Left lobe of liver (tissue), 2 donors: ENCODE measurements at places on chromosomes 5 and 9. TPM values are rescaled to one million over a fixed set of nuclear protein-coding genes. Genes with fewer than 3 reads are reported as not detected.

DNA sequence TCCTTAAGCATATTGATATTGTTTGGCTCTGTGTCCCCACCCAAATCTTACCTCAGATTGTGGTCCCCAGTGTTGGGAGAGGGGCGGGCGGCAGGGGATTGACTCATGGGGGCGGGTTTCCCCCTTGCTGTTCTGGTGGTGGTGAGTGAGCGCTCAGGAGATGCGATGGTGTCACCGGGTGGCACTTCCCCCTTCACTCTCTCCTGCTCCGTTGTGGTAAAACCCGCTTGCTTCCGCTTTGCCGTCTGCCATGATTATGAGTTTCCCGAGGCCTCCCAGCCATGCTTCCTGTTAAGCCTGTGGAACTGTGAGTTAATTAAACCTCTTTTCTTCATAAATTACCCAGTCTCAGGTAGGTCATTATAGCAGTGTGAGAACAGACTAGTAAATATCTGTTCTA lies 229.1 kb downstream of the IRX2 start:
- DNase-seq, result no peak

- no peak for DNase-seq
These were observed 28.8 kb downstream of the OR2K2 start for GRCh38 chr9:111301195-111301594.

GRCh38 chr5:45355189-45355992 lies 340.8 kb downstream of the HCN1 start:
- DNase-seq, result no peak

DNA sequence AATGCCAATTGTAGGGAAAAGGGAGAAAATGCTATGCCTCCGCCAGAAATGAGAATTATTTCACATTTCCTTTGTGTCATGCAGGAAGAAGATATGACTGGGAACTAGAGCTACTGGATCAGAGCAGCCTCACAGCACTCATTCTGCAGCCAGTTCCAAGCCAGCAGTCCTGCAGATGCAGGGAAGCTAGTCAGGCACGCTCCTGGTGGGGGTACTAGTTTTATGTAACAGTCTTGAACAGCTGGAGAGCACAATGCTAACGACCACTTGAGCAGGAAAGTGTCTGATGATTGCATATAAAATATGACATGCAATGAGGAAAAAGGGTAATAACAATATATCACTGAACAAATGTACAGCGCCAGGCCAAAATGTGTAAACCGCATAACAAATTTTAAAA lies 21.7 kb downstream of the CDH10 start:
- DNase-seq, result no peak

DNA sequence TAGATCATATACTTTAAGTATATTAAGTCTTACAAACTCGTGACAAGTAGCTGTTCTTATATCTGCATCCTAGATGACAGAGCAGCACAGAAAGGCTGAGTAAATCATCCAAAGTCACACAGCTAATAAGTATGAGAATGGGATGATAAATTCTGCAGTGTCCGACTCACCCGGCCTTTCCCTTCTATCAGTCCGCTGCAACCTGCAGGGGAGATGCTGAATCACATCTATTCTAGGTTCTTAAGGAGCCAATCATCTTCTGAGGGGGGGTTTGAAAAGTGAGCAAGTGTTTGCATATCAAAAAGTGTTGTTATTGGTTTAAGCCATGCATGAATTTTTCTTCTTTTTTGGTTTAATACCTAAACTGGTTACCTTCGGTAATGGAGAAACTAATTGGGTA lies 38.9 kb downstream of the ADAMTS16 start:
- DNase-seq, result no peak

- no peak for DNase-seq
These were observed 11.5 kb upstream of the CAAP1 start for GRCh38 chr9:26904070-26904469.

DNA sequence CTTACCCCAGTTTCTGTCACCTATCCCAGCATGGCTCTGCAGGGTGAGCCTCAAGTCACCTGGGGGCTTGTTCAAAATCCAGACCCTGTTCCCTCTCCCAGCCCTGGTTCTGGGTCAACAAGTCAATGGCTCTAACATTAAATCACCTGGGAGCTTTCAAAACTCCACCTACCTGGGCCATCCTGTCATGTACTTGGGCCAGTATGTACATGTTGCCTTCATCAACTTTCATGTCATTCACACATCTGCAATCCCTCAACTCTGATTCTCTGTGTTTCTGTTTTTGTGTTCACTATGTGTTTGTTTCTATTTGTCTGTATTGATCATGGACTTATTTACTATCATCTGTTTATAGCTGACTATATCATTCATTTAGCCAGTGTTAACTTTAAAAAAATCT lies 2.1 kb upstream of the SH3GLB2 start:
- DNase-seq, result no peak

DNA sequence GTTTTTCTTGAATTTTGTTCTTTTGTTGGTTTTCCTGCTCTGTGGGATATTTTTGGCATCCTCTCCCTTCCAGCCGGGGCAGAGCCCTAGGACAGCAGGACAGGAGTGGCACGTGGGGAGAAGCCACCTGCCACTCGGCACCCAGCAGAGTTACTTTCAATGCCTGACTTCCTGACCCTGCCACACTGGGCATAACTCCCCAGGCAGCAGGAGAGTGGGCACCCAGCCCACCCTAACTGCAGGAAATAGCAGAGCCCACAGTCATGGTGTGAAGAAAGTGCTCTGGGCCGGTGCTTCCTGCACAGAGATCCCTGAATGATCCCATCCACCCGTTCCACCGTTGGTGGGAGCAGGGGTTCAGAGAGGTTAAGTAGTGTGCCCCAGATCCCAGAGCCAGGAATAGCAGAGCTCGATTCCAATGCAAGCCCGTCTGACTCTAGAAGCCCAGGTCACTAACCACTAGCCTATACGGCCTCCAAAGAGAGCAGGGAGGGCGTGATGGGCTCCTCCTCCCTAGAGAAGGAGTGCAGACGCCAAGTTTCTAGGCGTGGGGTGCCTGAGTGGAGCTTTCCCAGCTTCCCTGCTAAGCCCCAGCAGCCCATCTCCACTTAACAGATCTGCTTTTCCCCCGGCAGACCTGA lies 8.1 kb upstream of the NUP214 start:
- DNase-seq, result peak; percentile 34

- DNase-seq, result no peak
These were observed 373.4 kb upstream of the ACO1 start for GRCh38 chr9:32011049-32011448.

DNA sequence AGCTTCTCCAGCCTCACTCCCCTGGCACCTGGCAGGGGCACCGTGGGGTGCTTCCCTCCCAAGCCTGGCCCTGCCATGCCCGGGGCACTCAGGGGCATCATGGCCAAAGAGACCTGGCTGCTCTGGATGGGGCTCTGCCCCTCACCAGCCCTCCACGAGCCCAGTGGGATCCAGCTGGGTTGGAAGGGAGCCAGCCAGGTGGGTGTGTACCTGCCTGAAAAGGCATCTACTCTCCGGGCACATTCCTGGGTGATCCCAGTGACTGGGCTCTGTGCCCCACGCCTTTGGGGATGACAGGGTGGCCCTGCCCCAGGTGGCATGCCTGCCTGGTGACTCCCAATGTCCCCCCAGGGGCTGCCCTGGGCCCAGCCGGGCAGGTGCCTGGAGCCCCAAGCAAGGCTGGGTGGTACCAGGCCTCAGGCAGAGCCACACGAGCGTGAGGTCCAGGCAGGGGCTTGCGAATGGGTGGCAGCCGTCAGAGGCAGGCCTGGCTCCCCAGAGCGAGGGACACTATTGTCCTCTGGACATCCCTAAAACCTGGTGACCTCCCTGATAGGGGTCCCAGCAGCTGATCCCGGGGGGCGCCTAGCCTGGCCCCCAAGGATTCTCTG lies 777 bp downstream of the GPSM1 start:
- DNase-seq, result no peak

DNA sequence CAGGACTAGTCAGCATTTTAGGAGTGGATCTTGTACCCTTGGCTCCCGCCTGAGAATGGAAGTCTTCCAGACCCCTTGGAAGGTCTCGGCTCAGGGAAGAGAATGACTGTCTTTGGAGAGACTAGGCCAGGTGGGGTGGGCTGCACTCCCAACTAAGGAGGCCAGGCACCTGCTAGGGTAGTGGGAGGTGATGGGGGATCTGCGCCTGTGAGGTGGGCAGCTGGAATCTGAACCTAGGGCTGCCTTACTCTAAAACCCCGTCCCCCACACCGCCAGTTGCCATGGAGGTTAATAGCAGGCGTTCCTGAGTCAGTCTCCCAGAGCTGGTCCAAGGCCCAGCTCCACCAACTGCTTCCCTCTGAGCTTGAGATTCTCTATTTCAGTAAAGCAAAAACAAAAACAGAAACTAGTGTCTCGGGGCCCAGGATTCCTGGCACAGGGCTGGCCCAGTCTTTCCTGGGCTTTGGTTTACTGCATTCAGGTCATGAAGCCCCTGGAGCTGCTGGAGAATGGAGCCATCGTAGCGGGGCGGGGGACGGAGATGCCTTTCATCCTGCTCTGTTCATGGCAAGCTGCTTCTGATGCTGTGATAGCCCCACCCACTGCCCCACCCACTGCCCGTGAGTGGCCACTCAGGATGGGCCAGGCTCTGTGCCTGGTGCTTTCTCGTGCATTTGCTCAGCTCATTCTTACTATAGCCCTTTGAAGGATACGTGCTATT lies 57.5 kb downstream of the DAB2IP start:
- DNase-seq, result no peak

- peak; percentile 16 for DNase-seq
These were observed 49.4 kb upstream of the KCNMB1 start for GRCh38 chr5:170438581-170438980.

- no peak for DNase-seq
These were observed 100.5 kb downstream of the PALM2AKAP2 start for GRCh38 chr9:109880276-109881169.

GRCh38 chr5:5331848-5332247 lies 90.6 kb upstream of the ICE1 start:
- DNase-seq, result no peak

DNA sequence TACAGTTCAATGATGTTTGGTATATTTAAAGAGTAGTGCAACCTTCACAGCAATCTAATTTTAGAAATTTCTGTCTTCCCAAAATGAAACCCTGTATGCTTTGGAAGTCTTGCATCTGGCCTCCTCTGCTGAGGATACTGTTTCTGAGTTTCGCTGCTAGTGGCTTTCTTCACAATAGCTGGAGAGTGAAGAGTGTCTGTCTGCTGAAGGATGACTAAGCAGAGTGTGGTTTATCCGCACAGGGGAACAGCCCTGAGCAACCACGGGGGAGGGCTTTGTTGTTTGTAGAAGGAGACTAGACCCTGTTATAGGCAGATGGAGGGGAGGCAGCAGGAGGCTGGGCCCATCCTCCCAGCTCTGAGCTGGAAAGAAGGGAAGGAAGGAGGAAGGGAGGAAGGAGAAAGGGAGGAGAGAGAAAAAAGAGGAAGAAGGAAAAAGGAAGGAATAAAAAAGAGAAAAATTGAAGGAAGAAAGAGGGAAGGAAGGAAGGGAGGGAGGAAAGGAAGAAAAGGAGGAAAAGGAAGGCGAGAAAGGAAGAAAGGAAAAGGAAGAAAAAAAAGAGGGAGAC lies 10.5 kb upstream of the IRX2 start:
- no peak for DNase-seq

DNA sequence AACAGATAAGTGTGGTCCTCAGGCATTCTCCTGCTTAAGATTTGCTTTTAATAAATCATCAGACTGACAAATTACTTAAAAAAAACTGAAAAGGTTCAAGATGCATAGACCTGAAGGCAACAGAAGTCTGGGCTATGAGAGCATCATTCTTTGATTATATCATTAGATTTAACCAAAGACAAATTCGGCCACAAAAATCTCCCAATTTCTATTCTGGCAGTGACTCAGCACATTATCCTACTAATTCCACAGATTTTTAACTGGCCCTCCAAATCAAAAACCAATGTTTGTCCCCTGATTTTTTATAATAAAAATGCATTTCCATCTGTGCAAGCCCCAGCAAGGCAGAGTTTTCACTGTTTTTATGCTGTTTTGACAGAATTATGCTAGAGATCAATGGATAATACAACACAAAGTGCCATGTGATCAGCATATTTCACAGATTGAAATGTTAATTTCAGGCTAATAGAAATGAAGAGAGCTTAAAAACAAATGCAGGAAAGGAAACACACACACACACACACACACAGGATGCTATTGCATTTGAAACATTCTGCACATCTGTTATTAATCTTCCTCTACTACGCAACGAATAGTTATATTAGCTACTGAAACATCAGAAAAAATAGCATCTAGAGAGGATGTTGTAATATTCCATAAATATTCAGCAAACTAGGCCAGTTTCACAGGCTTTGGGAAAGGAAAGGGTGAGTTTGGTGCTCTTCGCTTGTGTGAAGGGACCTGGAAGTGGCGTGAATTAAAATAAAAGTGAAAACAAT lies 177.6 kb upstream of the ST8SIA4 start:
- no peak for DNase-seq

DNA sequence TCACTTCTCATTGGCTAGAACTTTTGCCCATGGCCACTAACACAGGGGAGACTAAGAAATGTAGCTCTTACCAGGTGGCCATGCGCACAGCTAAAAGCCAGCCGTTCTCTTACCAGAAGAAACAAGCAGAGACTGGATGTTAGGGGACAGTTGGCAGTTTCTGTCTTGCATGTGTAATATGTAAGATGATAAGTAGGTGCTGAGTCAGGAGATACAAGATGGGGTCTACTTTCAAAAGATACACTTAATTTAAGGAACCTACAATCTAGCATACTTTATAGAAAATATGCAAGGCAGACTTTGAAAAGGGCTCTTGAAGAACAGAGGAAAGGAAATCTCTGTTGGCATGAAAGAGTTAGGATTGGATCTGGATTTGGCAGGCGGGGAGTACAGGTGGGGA lies 244.5 kb downstream of the ZSWIM6 start:
- no peak for DNase-seq

DNA sequence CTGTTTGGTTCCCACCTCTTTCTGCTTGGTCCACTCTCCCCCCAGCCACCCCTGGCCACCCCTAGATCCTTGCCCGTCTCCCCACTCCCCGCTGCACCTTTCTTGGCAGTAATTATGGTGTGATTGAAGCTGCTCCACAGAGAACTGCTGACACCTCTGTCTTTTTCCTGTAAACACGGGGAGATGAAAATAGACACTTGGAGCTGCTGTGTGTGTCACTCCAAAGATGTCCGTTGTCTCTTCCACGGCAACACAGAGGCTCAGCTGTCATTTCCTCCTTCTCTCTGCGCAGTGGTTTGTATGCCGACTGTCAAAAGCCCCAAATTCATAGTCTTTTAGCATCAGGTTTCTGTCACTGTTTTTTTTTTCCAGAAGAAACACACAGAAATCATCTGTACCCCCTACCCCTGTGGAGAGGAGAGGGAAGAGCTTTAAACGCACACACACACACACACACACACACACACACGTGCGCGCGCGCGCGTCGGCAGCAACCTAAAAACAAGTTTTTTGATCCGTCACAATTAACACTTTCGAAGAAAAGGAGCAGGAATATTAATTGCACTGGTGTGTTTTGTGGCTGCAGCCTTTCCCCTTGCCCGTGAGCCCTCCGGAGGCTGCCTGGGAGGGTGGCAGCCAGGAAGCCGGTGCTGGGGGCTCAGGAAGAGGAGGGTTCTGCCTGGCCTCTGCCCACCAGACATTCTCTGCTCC lies 39.8 kb downstream of the ASS1 start:
- no peak for DNase-seq

IL7R gene
- total RNA-seq, result 2.4 TPM

IL17B gene
- not detected for total RNA-seq

RETREG1 gene
- 25.2 TPM for total RNA-seq

LHFPL2 gene
- total RNA-seq, result 2.4 TPM

GKAP1 gene
- total RNA-seq, result 6.4 TPM

DRD1 gene
- total RNA-seq, result 0.13 TPM

MARCOL gene
- not detected for total RNA-seq

SHC3 gene
- total RNA-seq, result 0.10 TPM

PSAT1 gene
- total RNA-seq, result 92.5 TPM

SUSD3 gene
- 49.7 TPM for total RNA-seq

GZMA gene
- not detected for total RNA-seq
